ENCODE measurements at places on chromosomes 2 and 18.

- DNase-seq = no peak
These were observed 404.6 kb downstream of the ARHGAP15 start for GRCh38 chr2:143533846-143534245.

- no peak for DNase-seq
These were observed 25.7 kb downstream of the MTHFD2 start for GRCh38 chr2:74223941-74224770.

DNA sequence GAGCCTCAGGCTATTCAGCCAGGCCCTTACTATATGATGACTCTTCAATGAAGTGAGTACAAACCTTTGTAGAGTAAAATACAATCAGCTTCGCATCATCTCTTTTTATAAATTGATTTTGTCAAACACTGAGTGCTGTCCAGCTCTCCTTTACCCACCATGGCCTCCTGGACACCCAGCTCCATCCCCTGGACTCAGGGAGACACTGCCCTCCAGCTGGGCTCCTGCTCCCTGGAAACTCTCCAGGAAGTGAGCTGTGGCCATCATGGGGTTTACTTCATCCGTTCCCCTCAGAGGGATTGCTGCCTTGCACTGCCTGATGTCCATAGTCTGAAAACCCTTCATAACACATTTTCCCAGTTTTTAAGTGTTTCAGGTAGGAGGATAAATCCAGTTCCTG lies 82.5 kb upstream of the XIRP2 start:
- no peak for DNase-seq

- DNase-seq = no peak
These were observed 6.8 kb upstream of the PLB1 start for GRCh38 chr2:28488858-28489575.

DNA sequence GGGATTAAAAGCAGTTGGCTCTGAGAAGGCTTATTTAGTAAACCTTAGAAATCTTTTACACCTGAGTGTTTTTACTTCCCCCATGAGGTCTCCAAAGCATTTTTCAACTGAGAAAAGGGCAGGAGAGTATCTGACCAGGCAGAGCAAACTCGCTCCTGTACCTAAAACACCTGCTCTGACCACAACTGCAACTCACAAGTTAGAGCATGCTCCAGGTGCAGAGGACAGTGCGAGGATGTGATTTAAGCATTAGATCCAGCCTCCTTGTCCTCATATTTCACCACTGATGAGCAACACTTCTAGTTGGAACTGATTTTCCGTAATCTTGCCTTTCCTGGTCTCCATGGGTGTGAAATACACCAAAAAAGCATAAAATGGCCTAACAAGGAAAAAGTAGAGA lies 34.5 kb upstream of the TBC1D8 start:
- DNase-seq = no peak

DNA sequence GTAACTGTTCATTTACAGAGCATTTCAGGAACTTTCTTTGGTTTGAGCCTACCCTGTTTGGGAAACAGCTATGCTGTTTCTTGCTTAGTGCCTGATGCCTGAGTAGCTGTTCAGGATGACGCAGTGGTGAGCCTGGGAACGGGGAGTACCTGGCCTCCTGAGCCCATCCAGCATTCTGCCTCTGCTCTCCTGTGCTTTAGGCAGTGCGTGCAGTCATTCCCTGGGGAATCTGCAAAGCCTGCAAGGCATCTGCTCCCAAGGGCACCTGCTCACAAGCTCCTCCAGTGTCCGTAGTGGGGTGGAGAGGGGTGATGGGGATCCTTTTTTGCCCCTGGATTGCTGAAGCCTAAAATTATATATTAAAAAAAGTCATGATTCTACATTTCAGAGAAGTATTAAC lies 68.8 kb downstream of the RAPGEF4 start:
- DNase-seq = no peak

DNA sequence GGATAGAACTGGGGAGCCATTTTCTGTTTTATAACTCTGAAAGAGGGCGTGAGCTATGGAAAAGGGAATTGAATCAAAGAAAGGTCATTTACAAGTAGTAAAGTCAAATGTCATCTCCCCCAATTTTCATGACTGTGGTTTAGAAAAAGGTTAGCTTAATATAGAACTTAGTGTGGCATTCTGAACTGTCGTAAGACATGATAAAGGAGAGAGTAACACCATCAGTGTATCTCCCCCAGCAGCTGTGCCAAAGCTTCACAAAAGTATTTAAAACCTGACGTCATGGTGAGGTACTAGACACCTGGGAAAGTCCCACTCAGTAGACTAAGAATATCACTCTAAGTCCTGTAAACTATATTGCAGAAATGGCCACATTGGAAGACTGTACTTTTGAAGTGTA lies 5.8 kb upstream of the IKZF2 start:
- no peak for DNase-seq

DNA sequence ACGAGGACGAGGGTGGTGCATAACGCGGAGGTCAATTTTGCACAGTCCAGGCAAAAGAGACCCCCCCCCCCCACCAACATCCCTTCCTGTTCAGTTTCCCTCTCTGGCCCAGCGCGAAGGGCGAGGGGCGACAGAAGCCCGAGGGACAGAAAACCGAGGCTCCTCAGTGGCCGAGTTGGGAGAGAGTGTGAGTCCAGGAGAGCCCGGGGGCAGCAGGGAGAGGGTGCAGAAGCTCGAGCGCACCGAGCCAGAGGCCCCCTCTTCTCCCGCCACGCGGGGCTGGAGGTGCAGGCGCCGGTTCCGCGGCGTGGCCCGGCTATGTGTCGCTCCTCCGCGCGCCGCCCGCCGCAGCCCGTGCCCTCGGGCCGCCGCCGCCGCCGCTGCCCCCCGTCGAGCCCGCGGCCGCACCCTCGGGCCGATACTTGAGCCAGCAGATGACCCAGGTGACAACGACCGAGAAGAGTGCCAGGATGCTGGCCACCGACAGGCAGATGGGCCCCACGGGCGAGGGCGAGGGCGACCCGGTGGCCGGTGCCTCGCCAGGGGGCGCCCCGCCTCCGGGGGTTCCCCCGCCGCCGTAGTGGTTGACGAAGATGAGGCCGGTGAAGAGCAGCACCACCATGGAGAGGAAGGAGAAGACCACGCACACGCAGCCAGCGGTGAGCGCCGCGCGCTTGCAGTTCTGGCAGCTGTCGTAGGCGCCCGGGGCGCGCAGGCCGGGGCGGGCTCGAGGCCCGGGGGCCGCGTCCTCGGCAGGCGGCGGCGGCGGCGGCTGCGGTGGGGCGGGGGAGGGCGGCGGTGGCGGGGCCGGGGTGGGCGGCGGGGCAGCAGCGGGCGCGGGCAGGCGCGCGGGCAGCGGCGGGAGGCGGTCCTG lies 20.2 kb upstream of the PAX3 start:
- no peak for DNase-seq

DNA sequence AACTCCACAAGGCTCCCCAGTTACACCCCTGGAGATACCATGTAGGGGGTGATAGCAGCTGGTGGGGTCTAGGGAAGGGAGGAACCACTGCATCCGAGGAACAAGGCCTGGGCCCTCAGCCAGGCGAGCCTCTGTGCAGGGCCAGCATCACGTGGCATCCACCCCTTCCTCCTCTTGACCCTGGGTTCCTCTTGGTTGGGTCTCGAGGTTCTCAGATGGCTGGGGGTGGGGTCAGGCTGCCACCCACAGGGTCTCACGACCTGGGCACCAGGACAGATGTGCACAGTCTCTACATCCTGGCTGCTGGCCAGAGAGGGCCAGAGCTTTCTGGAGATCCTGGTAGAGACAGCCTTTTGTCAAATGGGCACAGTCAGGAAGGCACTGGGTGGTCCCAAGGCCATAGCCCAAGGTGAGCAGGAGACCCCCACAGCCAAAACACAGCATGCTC lies 10.4 kb downstream of the HS6ST1 start:
- DNase-seq = no peak

DNA sequence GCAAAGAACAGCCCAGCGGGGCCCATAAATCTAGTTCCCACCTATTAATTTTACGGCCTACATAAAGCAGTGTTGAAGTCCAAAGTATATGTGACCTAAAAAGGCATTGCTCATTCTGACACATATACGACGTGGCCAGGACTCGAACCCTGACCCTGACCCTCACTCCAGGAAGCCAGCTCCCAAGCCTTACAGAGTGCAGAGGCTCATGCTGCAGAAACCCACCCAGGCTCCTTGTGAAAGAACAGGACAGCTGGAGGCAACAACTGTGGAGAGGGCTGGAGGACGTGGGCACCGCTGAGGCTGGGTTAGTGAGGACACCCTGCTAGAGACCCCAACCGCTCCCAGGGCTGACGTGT lies 221.6 kb downstream of the CYP26B1 start:
- no peak for DNase-seq

GRCh38 chr2:45804987-45805755 lies 153.7 kb downstream of the PRKCE start:
- DNase-seq = no peak

GRCh38 chr2:100988630-100989417 lies 13.3 kb upstream of the RPL31 start:
- DNase-seq = no peak

- DNase-seq = no peak
These were observed 26.6 kb upstream of the SEH1L start for GRCh38 chr18:12921178-12921577.

DNA sequence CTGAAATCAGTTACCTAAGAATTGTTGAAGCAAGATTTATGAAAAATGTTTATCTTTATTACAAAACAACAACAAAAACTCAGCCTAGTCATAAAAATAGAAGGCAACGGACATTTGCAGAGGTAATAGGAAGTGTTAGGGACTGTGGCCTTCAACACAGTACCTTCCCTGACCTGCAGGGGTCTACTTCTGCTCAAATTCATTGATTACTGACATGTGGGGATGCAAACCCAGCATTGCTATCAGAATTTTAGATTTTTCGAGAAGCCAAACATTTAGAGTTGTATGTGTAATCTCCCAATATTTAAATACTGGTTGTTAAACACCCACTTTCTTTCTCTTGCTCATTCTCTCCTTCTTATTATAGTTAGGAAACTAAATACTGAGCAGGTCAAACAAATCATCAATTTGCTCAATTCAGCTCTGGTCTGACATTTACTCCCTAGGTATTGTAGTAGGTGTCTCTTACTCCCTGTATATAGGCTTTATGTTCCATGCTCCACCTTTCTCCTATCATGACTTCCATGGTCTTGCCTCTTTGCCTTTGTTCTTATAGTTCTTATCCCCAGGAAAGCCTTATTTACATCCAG lies 198.5 kb downstream of the UBE2E3 start:
- DNase-seq = no peak

DNA sequence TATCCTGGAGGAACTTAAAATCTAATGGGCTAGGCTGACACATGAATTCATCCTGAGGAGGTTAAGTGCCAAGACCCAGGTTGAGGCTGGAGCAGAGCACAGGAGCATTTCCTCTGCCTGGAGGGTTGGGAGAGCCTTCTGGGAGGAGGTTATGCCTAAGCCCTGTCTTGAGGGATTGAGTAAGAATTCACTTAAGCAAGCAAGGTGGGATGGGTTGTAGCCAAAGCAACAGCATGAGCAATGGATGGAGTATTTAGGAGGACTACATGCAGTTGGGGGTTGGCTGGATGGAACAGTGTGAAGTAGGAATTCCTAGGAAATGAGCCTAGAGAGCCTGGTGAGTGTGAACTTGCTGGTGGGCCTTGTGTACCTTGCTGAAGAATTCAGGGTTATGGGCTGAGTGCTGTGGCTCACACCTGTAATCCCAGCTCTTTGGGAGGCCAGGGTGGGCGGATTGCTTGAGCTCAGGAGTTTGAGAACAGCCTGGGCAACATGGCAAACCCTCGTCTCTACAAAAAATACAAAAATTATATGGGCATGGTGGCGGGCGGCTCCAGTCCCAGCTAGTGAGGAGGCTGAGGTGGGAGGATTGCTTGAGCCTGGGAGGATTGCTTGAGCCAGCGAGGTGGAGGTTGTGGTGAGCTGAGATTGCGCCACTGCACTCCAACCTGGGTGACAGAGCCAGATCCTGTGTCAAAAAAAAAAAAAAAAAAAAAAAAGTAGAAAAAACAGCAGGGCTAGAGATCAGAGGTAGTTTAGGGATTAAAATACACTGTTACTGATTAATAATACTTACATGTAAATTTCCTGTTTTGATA lies 22.2 kb downstream of the TANC1 start:
- DNase-seq = no peak

All from activated T-helper 1 cell treated with anti-CD3 and anti-CD28 coated beads, Interleukin-2, amount 50 U/mL, for 16 hours (primary cell).